ENCODE measurements at places on chromosomes 11 and 22.
A peak's percentile ranks its signal among the peaks of the same experiment; 100 is the strongest.

DNA sequence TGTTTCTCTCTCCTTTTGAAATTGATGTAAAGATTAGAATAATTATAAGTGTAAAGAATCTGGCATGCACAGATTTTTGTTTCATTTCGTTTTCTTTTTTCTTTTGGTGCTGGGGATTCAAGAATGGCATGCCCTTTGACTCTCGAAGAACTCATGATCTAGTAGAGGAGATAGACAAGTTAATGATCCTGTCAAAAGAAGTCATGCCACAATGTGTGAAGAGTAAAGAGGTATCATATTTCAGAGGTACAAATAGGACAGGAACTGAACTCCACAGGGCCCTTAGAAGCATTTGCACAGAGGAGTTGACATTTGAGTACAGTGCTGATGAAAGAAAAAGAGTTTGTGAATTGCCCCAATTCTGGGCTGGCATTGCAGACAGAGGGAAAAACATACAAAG, 708.0 kb upstream of the ARHGAP42 start:
- no peak for DNase-seq

- no peak for DNase-seq
These were observed 88.4 kb upstream of the RTL6 start for GRCh38 chr22:44586351-44586990.

- no peak for DNase-seq
These were observed 12.7 kb upstream of the SNX32 start for GRCh38 chr11:65821107-65821506.

DNA sequence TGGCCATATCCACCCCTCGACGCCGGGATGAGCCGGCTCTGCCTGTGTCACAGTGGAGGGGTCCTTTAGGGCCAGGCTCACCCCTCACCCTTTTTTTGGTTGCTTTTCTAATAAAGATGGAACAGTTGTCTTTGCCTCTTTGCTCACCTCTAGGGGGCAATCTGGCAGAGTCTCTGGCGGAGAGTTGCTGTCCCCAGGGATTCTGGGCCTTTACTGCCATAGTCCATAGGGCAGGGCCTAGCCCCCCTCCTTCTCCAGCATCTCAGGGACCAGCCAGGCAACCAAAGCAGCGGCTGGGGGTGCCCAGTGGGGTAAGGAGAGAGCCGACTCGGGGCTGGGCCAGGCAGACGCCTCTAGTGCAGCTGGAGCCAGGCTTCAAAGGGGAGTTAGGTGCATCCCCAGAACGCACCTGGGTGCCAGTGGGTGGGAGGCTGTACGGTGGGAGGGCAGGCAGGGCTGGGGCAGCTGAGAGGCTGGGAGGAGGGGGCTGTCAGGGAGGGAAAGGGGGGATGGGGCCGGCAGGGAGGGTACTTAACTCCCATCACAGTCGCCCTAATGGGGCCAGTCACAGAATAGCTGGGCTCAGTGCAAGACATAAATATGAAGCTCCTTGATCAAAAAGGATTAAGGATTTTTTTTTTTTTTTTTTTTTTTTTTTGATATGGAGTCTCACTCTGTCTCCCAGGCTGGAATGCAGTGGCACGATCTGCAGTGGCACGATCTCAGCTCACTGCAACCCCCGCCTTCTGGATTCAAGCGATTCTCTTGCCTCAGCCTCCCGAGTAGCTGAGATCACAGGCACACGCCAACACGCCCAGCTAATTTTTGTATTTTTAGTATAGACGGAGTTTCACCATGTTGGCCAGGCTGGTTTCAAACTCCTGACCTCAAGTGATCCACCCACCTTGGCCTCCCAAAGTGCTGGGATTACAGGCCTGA, 2.5 kb upstream of the SUSD2 start:
- no peak for DNase-seq

GRCh38 chr11:87954476-87954875, 220.8 kb downstream of the RAB38 start:
- no peak for DNase-seq

DNA sequence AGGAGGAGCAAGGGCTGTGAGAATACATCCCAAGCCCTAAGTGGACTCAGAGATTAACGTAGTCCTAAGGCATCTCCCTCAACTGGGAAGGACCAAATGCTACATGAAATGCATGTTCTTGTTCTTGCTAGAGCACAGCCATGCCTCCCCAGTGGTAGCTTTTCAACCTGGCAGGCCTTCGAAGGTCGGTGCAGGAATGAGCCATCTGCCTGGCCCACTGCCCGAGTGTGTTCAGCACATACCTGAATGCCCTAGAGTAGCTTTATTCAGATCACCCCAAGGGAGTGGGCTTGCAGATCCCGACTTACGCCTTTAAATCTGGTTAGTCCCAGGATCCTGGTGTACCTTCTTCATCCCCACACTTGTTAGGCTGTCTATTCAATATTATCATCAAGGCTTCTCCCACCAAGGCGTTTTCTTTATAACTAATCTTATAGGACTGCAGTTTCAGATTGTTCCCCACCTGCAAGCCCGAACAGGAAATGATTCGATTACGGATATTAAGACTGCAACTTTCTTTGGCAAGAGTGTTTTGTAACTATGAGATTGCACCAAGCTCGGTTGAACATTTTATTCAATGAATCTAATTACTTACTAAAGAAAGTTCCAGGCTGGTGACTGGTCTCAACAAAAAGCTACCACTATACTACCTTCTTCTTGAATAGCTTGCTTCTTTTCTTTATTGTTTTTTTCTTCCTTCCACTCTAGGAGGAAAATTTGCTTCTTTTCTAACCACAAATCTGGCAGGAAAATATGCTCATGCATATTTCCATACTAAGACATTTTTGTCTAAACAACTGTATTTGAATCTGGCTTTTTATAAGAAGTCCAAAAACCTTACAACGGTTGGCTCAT, 115.6 kb downstream of the SGSM3 start:
- peak; percentile 59 for DNase-seq

DNA sequence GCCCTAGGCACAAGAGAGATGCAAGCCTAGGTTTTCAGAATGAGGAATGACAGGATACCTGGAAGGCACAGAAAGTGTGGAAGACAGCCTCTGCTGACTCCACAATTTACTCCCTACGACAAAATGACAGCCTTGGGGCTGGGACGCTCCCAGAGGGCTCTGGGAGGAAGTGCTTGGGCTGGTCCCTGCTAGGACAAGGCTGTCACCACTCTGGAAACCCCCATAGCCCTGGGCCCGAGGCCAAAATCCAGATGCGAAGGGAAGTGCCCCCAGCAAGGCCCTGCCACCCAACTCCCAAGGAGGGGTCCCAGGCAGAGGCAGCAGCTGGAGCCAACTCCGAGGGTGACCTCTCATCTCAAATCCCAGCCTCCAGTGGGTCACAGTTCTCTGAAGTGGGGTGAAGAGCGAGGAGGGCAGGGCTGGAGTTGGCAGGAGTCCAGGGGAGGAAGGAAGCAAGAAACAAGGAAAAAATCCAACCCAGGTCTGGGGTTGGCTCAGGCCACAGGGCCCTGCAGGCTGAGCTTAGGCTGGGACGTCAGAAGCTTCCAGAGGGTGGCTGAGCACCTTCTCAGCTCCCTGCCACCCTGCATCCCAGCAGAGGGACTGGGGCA, 6.3 kb upstream of the CDC42EP2 start:
- DNase-seq: no peak

GRCh38 chr22:23128269-23129108, 13.3 kb downstream of the RSPH14 start:
- DNase-seq: peak; percentile 81

GRCh38 chr11:85347291-85347690, 279.9 kb downstream of the DLG2 start:
- no peak for DNase-seq

- no peak for DNase-seq
These were observed 8.7 kb downstream of the RASD2 start for GRCh38 chr22:35549328-35549727.

GRCh38 chr22:27175974-27176373, 518.6 kb downstream of the MIAT start:
- no peak for DNase-seq

- peak; percentile 68 for DNase-seq
These were observed 1.7 kb downstream of the HPX start for GRCh38 chr11:6438979-6439571.

GRCh38 chr11:94762208-94762607, 5.9 kb upstream of the AMOTL1 start:
- DNase-seq: peak; percentile 46

DNA sequence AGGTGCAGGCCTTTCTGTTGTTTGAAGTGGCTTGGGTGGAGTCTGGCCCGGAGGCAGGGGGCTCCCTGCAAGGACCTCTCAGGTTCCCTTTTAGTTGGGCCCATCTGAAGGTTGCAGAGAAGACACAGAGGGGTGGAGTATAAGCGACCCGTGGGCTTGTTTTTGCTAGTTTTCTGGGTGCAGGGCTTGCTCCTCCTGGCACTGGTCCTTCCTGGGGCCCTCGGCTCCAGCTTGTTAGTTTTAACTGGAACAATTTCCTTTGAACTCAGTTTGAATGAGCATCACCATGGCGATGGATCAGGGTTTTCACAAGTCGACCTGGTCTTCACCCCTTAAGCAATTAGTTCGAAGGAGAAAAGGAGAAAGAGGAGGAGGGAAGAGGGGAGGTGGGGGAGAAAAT, 28.5 kb upstream of the OAF start:
- DNase-seq: no peak

DNA sequence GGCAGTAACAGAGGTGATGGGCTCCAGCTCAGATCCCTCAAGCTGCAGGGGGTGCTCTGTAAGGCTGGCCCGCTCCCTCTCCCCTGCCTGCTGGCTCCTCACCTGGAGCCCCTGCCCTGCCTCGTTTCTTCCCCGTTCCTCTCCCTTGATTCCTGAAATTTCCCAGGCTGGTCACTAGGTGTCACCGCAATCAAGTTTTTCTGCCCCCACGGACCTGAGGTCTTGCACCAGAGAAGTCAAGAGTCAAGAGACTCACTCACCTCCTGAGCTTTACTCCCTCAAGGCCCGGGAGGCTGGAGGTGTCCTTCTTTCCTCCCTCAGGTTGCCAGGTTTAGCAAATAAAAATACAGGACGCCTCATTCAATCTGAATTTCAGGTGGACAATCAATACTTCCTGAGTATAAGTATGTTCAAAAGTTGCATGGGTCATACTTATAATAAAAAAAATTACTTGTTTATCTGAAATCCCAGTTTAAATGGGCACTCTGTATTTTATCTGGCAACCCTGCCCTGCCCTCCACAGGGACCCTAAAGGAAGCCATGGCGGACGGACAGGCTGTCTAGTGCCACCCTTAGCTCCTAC, 69.2 kb downstream of the SCUBE1 start:
- DNase-seq: peak; percentile 63

- DNase-seq: no peak
These were observed 77.5 kb downstream of the CNTN5 start for GRCh38 chr11:99098258-99098657.

GRCh38 chr11:79456501-79456900, 15.7 kb upstream of the TENM4 start:
- no peak for DNase-seq

DNA sequence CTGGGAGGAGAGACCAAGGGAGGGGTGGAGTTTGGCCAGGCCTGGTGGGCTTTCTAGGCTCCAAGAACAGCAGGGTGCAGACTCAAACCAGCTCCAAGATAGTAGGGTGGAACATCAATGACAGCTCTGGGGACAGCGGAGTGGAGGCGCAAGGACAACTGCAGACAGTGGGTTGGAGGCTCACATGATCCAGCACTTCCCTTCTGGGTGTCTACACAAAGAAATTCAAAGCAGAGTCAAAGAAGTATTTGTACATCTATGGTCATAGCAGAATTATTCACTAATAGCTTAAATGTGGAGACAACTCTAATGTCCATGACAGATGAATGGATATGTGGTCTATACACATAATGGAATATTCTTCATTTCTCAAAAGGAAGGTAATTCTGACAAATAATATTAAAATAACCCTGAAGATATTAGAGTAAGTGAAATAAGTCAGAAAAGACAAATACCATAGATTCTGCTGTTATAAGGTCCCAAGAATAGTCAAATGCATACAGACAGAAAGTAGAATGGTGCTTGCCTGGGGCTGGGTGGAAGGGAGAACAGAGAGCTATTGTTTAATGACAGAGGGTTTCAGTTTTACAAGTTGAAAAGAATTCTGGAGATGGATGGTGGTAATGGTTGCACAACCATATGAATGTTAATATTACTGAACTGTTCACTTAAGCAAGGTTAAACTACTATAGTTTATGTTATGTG, 5.5 kb upstream of the GAB4 start:
- DNase-seq: no peak

DNA sequence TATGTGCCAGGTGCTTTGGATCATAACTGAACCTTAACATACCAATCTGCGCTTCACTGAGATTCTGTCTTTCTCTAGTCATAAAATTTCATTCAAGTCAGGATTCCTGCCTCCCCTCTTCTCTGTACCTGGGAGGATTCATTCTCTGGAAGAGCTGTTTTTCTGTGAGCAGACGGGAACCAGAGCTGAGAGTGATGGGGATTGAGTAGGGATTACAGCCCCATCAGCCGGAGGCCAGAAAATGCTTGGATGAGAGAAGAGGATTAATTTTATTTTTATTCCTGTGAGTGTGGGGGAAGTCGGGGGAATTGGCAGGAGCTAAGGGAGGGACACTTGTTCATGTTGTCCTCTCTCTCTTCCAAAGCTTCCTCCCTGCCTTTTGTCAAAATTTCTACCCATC, 4.7 kb downstream of the STX3 start:
- DNase-seq: no peak

DNA sequence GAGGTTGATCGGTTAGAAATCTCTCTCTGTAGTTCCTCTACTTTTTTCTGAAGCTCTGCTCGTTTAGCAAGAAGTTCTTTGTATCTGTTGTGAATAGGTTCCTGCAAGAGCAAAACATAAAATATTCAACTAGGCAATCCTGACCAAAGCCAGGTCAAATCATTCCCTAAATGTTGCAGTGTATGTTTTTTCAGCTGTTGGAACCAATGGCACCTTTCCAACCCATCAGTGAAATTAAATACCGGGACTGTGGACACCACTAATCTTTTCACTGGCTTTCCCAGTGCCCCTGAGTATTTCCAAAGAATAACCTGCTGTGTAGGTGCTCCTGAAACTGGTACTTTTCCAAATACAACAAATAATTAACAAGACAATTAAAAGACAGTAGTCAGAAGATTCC, 45.1 kb downstream of the CEP57 start:
- DNase-seq: no peak

GRCh38 chr11:108984523-108984922, 319.7 kb downstream of the DDX10 start:
- no peak for DNase-seq

- DNase-seq: peak; percentile 54
These were observed 804 bp downstream of the APIP start for GRCh38 chr11:34915136-34916014.

- DNase-seq: peak; percentile 34
These were observed 76.0 kb downstream of the HSD17B12 start for GRCh38 chr11:43756575-43756974.

GRCh38 chr11:10116588-10116987, 177.4 kb downstream of the SBF2 start:
- DNase-seq: no peak

DNA sequence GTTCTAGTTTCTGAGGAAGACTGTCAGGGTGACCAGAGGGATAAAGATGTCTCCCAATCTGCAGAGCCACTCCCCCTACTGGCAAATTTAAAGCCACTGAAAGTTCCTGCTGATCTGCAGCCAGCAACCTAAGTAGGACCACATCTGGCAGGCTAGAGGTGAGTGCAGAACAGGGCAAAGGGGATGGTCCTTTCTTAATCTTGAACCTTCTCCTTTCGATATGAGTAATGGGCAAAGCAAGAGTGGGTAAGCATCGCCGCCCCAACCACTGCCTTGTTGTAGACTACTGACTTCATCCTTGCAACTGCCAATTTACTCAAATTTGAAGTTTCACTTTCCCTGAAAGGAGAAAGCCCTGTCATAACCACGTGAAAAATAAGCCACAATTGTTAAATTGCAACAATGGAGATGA, 30.7 kb downstream of the SCUBE2 start:
- peak; percentile 15 for DNase-seq

GRCh38 chr11:71366076-71366475, 82.1 kb downstream of the DHCR7 start:
- no peak for DNase-seq

Measured in EH (cell line).